ENCODE measurements at places on chromosomes 11 and 22. TPM values are rescaled to one million over a fixed set of nuclear protein-coding genes. Genes with fewer than 3 reads are reported as not detected.

The TNNI2 gene
- total RNA-seq: not detected

The RASL10A gene
- total RNA-seq: not detected

The COMT gene
- 39.5 TPM for total RNA-seq

The MRGPRX3 gene
- total RNA-seq: not detected

The BDNF gene
- total RNA-seq: 1.5 TPM

The HORMAD2 gene
- 0.27 TPM for total RNA-seq

The OR8H3 gene
- not detected for total RNA-seq

The SEC14L6 gene
- 2.0 TPM for total RNA-seq

The SIK2 gene
- 15.5 TPM for total RNA-seq

The MIAT gene
- total RNA-seq: 194 TPM

The RPLP2 gene
- total RNA-seq: 243 TPM

The ROM1 gene
- total RNA-seq: 0.64 TPM

The PIWIL4 gene
- 3.6 TPM for total RNA-seq

The ISX gene
- not detected for total RNA-seq

The FOLR2 gene
- 7.3 TPM for total RNA-seq

The CTSW gene
- total RNA-seq: not detected

The VWA5A gene
- total RNA-seq: 13.9 TPM

The RTN4R gene
- 8.0 TPM for total RNA-seq

The IGF2 gene
- 65.1 TPM for total RNA-seq

The SEPTIN3 gene
- 126 TPM for total RNA-seq

The RIMBP3C gene
- 0.64 TPM for total RNA-seq

The CADM1 gene
- 147 TPM for total RNA-seq

Data from cerebellum (tissue), 4 donors.